Stimulated activated CD8-positive, alpha-beta memory T cell treated with anti-CD3 and anti-CD28 coated beads, Interleukin-2, amount 100 ng/mL, for 48 hours (primary cell): ENCODE measurements at places on chromosomes 2 and 18.

GRCh38 chr18:63879709-63880108 is 7.8 kb upstream of the SERPINB2 start:
- DNase-seq: no peak

DNA sequence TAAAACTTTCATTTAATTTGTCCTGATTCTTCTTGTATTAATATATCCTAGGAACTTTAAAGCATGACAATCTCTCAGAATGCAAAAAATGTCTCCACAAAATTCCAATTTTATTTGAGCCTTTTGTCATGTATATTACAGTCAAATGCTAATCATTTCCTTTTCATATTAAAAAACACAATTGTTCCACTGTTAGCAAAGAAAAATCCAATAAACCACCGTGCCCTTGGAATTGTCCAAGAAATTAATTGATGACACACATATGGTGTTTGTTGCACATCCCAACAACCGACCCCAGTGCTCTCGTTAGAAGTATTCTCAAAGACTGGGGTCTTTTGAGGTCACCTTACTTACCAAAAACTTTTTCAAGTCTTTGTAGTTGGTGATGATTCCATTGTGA is 28.1 kb downstream of the GFPT1 start:
- no peak for DNase-seq

GRCh38 chr18:27861539-27861938 is 315.4 kb downstream of the CDH2 start:
- no peak for DNase-seq

DNA sequence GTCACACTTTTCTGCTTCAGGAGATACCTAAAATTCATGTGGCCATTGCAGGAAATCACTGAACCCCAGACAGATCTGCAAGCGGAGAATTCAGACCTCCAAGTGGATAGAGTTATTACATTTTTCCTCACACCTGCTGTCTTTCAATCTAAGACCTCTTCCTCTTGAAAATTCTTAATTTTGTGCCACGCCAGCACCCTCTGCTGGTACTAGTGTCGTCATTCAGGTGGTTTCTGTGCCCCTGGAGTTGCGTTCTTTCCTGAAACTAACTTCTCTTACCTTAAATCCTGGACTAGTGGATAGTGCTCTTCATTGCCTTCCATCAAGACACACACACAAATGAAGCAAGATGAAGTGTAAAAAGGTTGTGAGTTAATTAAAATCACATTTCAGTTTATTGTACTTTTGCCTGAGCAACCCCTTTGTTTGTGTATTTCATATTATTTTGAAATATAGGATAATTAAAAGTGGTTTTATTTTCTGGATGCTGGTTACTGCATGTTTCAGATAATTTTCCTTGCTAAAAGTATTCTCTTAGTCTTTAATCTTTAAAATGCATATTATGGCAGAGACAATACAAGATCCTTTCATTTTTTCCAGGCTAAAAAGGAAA is 1.6 kb upstream of the DNER start:
- DNase-seq: no peak

- DNase-seq: no peak
Observed at GRCh38 chr18:65811307-65811706, 60.5 kb downstream of the CDH7 start.

DNA sequence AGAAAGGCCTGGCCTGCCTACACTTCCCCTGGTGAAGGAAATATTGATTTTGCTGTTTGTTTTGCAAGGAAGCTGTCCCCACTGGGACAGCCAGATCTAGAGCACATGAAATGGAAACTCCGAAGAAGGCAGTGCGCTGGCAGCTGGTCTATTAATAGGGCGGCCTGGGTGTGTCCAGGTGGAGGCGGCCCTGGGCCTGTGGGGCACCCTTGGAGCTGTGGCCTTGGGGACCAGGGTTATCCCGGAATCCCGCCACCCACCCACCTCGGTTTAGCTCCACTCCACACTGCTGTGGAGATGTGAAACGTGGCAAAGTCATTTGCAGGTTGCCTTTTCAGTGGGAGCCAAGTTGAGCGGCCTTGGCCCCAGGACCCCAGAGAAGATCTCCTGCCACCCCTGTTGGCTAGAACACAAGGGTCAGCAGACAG is 204.3 kb downstream of the KLHL29 start:
- no peak for DNase-seq

DNA sequence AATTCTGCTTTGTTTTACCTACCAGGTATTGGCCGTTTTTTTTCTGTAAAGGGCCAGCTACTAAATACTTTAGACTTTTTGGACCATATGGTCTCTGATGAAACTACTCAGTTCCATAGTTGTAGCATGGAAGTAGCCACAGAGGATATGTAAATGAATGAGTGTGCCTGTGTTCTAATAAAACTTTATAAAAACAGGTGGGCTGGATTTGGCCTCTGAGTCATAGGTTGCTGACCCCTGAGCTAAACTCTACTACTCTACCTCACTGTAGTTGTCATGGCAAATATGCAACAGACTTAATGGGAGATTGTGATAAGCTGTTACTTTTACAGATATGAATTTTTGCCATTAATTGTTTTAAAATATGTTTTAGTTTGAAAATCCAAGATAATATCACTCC is 19.7 kb downstream of the CLIP4 start:
- DNase-seq: no peak

- no peak for DNase-seq
Observed at GRCh38 chr2:71749671-71750101, 296.3 kb downstream of the DYSF start.

DNA sequence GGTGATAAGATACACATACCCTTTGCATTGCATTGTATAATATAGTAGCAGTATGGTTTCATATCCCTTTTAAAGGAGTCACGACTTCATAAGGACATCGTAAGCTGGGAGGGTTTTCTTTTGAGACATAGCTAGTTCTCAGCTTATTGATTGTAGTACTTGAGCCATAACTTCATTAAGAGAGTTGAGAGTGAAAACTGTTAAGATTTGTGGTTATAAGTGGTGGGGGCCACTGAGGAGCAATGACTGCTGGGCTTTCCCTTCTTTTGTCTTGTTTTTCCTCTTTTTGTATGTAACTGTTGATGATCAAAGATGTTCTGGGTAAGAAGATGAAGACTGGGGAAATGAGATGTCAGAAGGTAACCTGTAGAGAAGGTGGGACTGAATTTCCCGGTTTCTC is 11.0 kb downstream of the EIF5B start:
- no peak for DNase-seq

GRCh38 chr2:99140860-99141109 is 722 bp upstream of the C2orf15 start:
- no peak for DNase-seq

DNA sequence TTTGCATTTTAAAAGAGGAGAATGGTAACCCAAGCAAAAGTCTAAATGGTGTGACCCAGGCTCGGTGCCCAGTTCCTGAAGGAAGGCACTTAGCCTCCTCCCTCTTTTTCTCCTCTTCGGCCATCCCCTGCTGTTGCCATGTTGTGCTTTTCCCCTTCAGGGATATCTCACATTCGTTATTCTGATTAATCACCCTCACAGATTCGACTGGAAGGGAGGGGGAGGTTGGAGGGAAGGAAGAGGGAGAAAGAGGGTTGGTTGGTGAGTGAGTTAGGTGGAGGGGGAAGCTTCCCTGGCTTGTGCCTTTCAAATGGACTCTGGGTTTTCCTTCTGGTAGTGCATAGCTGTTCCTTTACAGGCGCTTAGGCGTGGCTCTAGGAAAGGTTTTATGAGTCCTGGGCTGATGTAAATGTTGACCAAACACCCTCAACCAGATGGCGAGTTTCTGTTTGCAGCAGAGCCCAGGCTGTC is 39.0 kb upstream of the LYPD6B start:
- DNase-seq: no peak

GRCh38 chr2:191782351-191782750 is 64.5 kb downstream of the CAVIN2 start:
- no peak for DNase-seq

- DNase-seq: no peak
Observed at GRCh38 chr18:13262839-13263691, 44.5 kb downstream of the LDLRAD4 start.

DNA sequence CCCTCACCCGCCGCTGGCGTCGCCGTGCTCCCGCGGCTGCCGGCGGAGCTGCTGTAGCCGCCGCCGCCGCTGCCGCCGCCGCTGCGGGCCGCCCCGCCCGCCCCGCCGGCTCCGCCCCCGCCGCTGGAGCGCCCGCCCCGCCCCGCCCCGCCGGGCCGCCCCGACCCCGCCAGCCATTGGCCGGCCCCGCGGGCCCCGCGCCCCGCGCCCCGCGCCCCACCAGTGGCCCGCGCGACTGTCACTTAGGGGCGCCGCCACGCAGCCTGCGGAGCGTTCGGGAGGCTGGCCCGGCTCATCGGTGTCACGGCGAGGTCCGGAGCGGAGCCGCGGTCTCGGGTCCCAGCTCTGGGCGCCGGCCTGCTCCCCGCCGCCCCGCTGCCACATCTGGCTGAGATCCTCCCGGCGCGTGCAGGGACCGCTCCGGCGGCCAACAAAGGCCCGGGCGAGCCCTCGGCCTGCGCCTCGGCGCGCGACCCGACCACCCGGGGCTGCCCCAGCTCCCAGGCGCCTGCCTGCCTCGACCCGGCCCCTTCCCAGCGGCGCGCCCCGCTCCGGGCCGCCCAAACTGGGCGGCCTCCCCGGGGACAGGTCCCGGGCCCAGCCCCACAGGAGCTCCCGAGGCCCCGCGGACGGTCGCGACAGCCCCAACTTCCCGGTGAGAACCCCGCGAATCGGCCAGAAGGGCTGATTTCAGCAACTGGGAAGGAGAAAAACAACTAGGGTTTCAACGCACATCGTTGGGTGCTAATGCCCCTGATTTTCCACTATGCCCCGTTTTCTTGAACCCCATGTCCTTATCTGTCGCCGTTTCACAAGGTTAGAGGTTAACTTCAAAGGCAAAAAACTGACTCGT is at the start of gene MGAT4A:
Gene MGAT4A (minus strand): TSS at position 92 of the 853 bp plus-strand sequence. CDS start 4,800 bp downstream, outside the sequence.
- peak; percentile 66 for DNase-seq

DNA sequence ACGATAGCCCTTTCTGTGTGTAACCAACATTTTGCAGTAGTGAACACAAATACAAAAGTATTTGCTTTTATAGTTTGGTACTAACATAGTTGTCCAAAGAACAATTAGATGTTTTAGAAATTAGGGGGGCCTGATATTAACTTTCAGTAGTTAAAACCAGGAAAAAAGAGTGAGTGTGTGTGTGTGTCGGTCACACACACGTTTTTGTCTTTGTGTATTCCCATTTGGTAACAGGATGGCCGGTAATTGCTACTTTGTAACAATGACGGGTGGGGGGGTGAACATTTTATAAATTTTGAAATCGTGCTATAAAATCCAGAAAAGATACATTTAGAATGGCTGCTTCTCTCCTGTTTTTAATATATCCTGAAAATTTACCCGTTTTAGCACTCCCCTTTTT is 1.5 kb downstream of the PPIG start:
- DNase-seq: no peak

GRCh38 chr2:152445375-152445774 is 110.4 kb downstream of the FMNL2 start:
- DNase-seq: no peak

DNA sequence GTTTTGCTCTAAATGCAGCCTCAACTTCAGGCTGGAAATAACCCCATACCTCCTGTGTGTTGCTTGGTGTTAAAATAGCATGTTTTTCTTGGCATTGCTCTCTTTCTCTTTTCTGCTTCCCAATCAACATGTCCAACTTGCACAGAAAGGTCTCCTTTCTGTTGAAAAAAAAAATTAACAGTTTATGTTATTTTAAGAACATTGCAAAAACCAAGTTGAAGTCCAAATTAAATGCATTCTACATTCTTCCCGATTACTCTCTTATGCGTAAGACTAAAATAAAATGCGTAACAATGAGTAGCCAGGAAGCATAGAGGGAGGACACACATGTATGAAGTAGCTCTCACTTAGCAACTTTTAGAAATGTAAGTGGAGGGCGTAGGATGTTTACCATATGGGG is 1406.1 kb upstream of the NXPH2 start:
- no peak for DNase-seq

GRCh38 chr2:240567137-240567871 is 980 bp upstream of the RNPEPL1 start:
- DNase-seq: no peak

GRCh38 chr18:57885931-57886330 is 82.8 kb upstream of the ATP8B1 start:
- DNase-seq: no peak

DNA sequence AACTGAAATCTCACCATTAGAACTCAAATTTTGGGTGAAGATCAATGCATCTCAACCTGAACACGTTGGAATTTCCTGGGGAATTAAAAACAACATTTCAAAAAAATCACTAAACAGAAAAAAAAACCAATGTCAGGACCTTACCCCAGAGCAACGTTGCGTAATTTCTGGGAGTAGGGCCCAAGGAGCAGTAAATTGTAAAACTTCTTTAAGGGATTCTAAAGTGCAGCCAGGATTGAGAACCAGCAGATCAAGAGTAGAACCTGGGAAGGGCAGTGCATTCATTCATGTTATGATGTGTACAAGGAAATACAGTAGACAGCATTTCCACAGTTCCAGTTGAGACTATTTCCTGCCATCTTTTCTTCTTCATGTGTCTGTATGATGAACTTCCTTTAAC is 56.9 kb downstream of the RHBDD1 start:
- no peak for DNase-seq

DNA sequence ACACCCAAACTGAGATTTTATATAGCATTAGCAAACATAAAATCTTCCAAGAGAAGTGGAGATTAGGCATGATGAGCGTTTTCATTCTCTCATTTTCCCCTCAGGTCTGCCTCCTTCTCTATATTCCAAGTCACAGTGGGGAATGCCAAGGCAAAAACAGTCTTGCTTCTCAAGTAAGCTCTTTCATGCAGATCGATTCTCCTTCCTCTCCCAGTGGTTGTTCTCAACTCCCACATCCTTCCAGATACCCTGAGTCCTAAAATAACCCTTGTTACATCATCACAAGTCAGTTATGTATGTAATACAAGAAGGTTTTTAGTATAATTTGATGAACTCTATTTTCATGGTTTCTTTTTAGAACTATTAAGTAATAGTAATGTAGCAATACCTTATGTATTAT is 150.6 kb downstream of the TXNL1 start:
- DNase-seq: no peak

- DNase-seq: no peak
Observed at GRCh38 chr18:75293591-75293990, 83.0 kb downstream of the TSHZ1 start.

DNA sequence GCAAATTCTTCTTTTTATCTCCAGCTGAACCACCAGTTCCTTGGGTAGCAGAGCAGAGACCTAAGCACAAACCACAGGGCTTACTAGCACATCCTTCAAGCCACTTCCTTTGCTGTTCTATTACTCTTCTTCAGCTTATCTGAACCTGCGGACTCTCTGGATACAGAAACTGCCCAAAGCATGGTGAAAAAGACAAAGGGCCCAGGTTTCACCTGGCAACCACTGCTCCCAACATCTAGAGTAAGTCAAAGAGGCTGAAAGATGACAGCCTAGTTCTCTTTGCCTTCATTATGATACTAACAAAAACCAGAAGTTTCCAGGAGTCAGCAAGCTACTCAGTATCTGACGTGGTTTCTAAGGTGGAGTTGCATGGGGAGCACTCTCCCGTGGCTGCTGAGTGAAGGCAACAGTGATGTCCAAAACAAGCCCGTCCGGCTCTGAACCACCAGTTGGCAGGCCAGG is 43.4 kb downstream of the KANSL3 start:
- DNase-seq: no peak

DNA sequence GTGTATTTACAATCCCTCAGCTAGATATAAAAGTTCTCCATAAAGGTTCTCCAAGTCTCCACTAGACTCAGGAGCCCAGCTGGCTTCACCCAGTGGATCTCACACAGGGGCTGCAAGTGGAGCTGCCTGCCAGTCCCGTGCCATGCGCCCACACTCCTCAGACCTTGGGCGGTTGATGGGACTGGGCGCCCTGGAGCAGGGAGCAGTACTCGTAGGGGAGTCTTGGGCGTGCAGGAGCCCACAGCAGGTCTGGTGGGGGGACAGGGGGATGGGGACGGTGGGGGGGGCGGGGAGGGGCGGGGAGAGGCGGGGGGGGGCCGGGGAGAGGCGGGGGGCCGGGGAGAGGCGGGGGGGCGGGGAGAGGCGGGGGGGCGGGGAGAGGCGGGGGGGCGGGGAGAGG is 54.7 kb upstream of the RND3 start:
- DNase-seq: no peak
